PC-3 (cell line): ENCODE measurements at places on chromosomes 16 and 17. TPM values are rescaled to one million over a fixed set of nuclear protein-coding genes. Genes with fewer than 3 reads are reported as not detected.

DNA sequence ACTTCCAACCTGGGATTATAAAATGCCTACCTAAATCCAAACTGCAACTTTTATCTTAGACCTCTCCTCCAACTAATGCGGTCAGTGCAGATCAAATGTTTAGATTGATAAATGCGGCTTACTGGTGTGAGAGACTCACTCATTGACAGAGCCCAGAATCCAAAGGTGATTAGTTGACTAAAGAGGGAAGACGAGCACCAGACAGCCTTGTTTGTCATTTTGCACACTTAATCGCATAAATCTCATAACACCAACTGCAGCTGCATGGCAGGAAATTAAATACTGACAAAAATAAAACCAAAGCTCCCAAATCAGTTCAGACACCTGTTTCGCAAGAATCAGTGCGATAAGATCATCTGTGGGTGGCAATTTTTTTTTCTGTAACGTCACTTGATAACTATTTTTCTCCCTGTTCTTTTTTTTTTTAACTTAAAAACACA is 35.9 kb downstream of the NACA2 start:
- no peaks in the 10 kb centered on the region for H3K36me3 ChIP-seq
- H3K4me3 ChIP-seq, result no peak overlapping the region
- no peaks in the 10 kb centered on the region for H3K27me3 ChIP-seq
- DNase-seq, result no peak

- DNase-seq, result peak; percentile 22
- peaks cover 8% of the 10 kb centered on the region for H3K4me1 ChIP-seq
- no peak overlapping the region for H3K27ac ChIP-seq
- H3K4me3 ChIP-seq, result no peak overlapping the region
- H3K36me3 ChIP-seq, result no peaks in the 10 kb centered on the region
Measured at GRCh38 chr17:67818110-67819002, 6.9 kb upstream of the BPTF start.

DNA sequence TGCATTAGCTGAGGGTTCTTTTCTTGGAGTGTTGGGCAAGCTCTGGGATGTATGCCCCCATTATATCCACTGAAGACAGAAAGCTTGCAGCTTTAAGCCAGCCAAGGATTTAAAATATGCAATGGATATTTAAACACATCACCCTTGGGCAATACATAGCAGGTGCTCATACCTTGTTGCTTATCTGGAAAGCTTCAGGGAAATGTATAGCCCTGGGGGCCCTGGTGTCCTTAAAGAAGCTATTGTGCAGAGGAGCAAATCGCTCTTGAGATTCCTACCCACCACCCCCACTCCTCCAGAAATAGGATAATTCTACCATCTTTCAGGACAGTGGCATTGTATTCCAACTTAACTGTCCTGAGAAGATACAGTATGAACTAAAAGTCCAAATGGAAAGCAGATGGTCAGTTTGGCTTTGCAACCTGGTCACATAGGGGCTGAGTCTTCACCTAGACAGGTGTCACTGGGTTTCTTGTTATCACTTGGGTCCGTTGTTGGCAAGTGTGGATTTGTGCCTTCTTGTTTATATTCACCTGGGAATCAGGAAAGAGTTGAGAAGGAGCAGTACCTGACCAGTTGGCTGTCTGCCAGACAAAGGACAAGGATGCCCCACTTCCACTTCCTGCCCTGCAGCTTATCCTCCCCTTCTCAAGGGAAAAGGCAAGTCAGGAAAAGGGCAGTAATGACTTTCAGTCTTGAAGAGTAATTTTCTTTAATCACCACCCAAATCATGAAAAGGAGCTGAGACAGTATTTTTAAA is 3.4 kb downstream of the ANKRD40CL start:
- H3K27ac ChIP-seq, result no peak overlapping the region
- peak; percentile 29 for DNase-seq
- no peak overlapping the region for H3K4me3 ChIP-seq

DNA sequence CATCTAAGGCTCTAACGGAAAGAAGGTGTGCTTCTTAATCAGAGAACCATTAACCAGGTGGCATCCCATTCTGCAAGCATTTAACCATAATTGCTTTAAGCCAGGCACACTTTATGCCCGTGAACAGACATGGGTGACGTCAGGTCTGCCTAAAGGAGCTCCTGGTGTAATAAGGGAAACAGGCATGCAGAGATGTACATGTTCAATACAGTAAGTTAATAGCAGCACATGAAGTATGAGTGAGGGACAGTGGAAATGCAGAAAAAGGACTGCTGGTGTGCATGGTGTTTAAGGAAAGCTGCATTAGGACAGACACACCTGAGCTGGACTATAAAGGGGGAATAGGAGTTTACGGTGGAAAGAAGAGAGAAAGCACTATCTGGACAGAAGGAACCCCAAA is 18.6 kb downstream of the DYNLRB2 start:
- H3K36me3 ChIP-seq, result no peaks in the 10 kb centered on the region
- no peak for DNase-seq
- no peaks in the 10 kb centered on the region for H3K27me3 ChIP-seq
- H3K27ac ChIP-seq, result no peak overlapping the region
- H3K4me3 ChIP-seq, result no peak overlapping the region
- H3K4me1 ChIP-seq, result no peaks in the 10 kb centered on the region

The NPIPB4 gene
- total RNA-seq, result 17.2 and 18.4 TPM in 2 replicates

The BCAR1 gene
- total RNA-seq, result 49.3 and 68.0 TPM in 2 replicates

DNA sequence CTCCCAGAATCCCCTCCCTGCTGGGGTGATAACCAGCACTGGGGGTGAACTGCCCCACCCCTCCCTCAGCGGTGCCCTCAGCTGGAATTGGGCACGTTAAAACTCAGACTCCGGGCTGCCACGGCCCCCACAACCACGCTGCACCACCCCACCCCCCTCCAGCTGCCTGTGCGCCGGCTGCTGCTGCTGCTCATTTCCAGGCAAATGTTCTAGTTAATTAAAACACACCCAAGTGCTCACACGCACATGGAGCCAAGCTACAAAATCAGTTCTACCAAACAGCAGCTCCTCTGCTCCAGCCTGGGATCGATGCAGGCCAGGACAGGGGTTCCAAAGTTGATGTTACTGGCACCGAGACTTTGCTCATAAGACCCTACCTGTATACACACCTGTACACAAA is 180.5 kb downstream of the ZNF423 start:
- H3K4me1 ChIP-seq, result no peaks in the 10 kb centered on the region
- no peaks in the 10 kb centered on the region for H3K36me3 ChIP-seq

GRCh38 chr17:56297184-56297583 is 143.9 kb downstream of the ANKFN1 start:
- no peaks in the 10 kb centered on the region for H3K36me3 ChIP-seq
- no peak for DNase-seq
- no peak overlapping the region for H3K4me3 ChIP-seq
- H3K4me1 ChIP-seq, result no peaks in the 10 kb centered on the region
- no peak overlapping the region for H3K27ac ChIP-seq

The PRAC2 gene
- total RNA-seq, result 44.1 and 51.4 TPM in 2 replicates

GRCh38 chr16:82344157-82344556 is 174.1 kb upstream of the MPHOSPH6 start:
- DNase-seq, result peak; percentile 10
- H3K27me3 ChIP-seq, result no peaks in the 10 kb centered on the region
- no peaks in the 10 kb centered on the region for H3K36me3 ChIP-seq

The ITPRIPL2 gene
- 21.6 and 31.5 TPM in 2 replicates for total RNA-seq

- no peak overlapping the region for H3K27ac ChIP-seq
- DNase-seq, result no peak
- peaks cover 19% of the 10 kb centered on the region for H3K4me1 ChIP-seq
- no peaks in the 10 kb centered on the region for H3K27me3 ChIP-seq
Measured at GRCh38 chr17:50267074-50267841, 7.0 kb upstream of the TMEM92 start.

The RAB40C gene
- total RNA-seq, result 19.5 and 27.0 TPM in 2 replicates

- no peak overlapping the region for H3K4me3 ChIP-seq
- no peak for DNase-seq
- H3K4me1 ChIP-seq, result no peaks in the 10 kb centered on the region
- no peak overlapping the region for H3K27ac ChIP-seq
Measured at GRCh38 chr17:56808503-56808902, 25.2 kb downstream of the C17orf67 start.

DNA sequence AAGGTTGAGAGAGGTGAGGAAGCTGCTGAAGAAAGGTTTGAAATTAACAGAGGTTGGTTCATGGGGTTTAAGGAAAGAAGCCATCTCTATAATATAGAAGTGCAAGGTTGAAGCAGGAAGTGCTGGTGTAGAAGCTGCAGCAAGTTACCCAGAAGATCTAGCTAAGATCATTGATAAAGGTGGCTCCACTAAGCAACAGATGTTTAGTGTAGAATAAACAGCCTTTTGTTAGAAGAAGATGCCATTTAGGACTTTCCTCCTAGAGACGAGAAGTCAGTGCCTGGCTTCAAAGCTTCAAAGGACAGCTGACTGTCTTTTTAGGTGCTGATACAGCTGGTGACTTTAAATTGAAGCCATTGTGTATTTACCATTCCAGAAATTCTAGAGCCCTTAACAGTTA is 29.3 kb downstream of the GOSR1 start:
- H3K36me3 ChIP-seq, result peaks cover 6% of the 10 kb centered on the region
- no peak overlapping the region for H3K4me3 ChIP-seq
- H3K27ac ChIP-seq, result no peak overlapping the region
- no peak for DNase-seq
- no peaks in the 10 kb centered on the region for H3K4me1 ChIP-seq

The FOXF1 gene
- not detected in 2 replicates for total RNA-seq

DNA sequence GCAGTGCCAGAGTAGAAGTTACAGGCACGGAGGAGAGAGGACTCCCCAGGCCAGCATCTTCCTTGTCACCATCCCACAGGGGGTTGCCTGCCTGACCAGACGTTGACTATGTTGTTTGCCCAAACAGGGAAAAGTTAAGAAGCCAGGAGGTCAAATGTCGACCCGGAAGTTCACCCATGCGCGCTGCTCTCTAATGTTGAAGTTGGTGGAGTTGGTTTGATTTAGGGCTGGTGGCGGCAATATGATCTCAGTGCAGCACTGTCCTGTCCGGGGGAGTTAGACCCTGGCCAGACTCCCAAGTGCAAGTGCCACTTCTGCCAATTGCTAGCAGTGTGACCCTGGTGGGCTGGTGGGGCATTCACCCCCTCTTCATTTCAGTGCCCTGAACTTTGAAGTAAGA is 30.4 kb downstream of the RGS9 start:
- H3K36me3 ChIP-seq, result no peaks in the 10 kb centered on the region
- no peaks in the 10 kb centered on the region for H3K27me3 ChIP-seq
- H3K4me3 ChIP-seq, result no peak overlapping the region

- H3K4me3 ChIP-seq, result peak overlapping the region; percentile 84
- DNase-seq, result peak; percentile 83
- peak overlapping the region; percentile 98 for H3K27ac ChIP-seq
- H3K27me3 ChIP-seq, result no peaks in the 10 kb centered on the region
Measured at GRCh38 chr17:7841396-7841914, 7.4 kb downstream of the KDM6B start.

The SPNS2 gene
- total RNA-seq, result 2.6 and 7.9 TPM in 2 replicates

DNA sequence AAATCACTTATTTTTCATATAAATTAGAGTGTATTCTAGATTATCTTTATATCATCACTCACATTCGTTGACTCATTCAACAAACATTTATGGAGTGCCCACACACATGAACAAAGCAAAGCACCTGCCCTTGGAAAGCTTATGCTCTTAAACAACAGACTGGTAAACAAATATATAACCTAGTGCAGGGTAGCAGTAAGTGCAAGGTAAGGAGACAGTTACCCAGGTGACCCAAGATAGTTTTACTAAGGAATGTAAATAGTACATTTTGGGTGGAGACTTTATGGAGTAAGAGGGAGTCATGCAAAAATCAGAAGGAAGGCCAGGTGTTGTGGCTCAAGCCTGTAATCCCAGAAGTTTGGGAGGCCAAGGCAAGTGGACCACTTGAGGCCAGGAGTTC is 40.4 kb upstream of the HELZ start:
- peak; percentile 63 for DNase-seq
- H3K36me3 ChIP-seq, result no peaks in the 10 kb centered on the region
- H3K27me3 ChIP-seq, result no peaks in the 10 kb centered on the region
- peaks cover 6% of the 10 kb centered on the region for H3K4me1 ChIP-seq

- H3K36me3 ChIP-seq, result no peaks in the 10 kb centered on the region
- DNase-seq, result no peak
- no peak overlapping the region for H3K4me3 ChIP-seq
- no peak overlapping the region for H3K27ac ChIP-seq
Measured at GRCh38 chr16:85066346-85066885, 38.8 kb downstream of the KIAA0513 start.

DNA sequence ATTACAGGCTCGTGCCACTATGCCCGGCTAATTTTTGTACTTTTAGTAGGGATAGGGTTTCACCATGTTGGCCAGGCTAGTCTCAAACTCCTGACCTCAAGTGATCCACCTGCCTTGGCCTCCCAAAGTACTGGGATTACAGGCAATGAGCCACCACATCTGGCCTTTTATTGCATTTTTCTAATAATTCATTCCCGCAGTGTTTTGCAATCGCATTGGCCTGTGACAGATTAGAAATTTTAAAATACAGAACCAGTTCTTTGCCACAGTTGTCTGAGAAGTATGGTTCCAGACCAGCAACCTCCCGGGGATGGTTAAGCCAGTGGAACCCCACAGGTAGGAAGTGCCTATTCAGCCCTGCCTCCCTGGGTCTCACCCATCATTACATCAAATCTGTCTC is 3.2 kb upstream of the CRHR1 start:
- H3K4me3 ChIP-seq, result no peak overlapping the region
- H3K27ac ChIP-seq, result no peak overlapping the region
- no peak for DNase-seq

DNA sequence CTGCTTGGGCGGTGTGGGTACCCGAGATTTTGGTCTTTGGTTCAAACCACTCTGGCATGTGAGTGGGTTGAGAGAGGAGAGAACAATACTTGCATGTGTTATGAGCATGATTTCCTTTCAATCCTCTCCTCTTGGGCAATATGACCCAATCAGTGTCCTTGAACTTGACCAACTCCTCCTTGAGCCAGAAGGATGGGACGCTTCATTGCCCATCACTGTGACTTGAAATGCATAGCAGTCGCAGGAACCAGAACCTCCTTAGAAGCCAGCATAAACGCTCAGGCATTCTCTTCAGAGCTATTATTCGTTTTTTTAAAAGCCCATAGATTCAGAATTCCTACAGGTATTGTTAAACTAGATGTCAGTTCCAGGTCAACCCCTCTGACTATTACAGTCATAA is 367.4 kb downstream of the HAPSTR1 start:
- H3K36me3 ChIP-seq, result no peaks in the 10 kb centered on the region
- no peak for DNase-seq
- no peak overlapping the region for H3K27ac ChIP-seq
- no peaks in the 10 kb centered on the region for H3K4me1 ChIP-seq
- no peak overlapping the region for H3K4me3 ChIP-seq

DNA sequence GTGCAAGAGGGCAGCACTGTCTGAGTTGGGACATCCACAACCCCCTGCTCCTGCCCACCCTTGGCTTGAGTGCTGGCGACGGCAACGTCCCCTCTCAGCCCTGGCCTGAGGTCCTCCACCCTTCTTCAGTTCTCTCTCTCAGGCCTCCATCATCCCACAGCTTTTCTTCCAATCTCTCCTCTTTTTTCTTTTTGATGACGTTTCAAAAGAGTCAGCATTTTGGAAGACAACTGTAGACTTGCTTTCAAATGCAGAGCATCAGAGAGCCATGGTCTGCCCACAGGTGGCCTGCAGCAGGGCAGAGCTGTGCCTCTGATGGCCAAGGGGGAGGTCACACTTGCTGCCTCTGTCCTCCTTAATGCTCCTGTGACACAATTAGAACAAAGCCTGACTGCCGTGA is 775.4 kb downstream of the KCNJ18 start:
- H3K4me1 ChIP-seq, result no peaks in the 10 kb centered on the region
- H3K36me3 ChIP-seq, result no peaks in the 10 kb centered on the region
- no peak overlapping the region for H3K4me3 ChIP-seq

- no peak overlapping the region for H3K4me3 ChIP-seq
- peak overlapping the region; percentile 20; the same call in 1 of the 2 replicates for H3K27ac ChIP-seq
- no peaks in the 10 kb centered on the region for H3K27me3 ChIP-seq
- H3K36me3 ChIP-seq, result no peaks in the 10 kb centered on the region
Measured at GRCh38 chr16:87963400-87963799, 12.2 kb downstream of the BANP start.

The CCDC137 gene
- total RNA-seq, result 49.9 and 71.0 TPM in 2 replicates
